Activated B cell treated with CpG ODN at 0.5 μM for 24 hours (primary cell): ENCODE measurements at places on chromosomes 6 and 20. TPM values are rescaled to one million over a fixed set of nuclear protein-coding genes. Genes with fewer than 3 reads are reported as not detected.

DNA sequence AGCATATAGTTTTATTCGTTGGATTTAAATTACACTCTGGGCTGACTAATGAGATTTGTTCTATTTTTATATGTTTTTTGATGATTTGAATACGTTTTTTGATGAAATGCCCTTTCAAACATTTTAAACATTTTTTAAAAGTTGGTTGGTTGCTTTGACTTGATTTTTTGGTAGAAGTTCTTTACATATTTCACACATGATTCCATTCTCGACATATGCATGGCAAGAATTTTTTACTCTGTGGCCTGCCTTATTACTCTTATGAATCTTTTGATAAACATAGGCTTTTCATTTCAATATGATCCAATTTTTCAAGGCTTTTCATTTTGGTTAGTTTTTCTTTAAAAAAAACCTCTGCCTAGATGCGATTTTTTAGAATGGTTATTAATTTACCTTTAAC lies 617.0 kb downstream of the RNF144B start:
- no peak for DNase-seq

- no peak for DNase-seq
Observed at GRCh38 chr6:135555550-135555949, 58.0 kb upstream of the AHI1 start.

- DNase-seq = no peak
Observed at GRCh38 chr6:33112148-33112547, 36.4 kb downstream of the HLA-DPB1 start.

DNA sequence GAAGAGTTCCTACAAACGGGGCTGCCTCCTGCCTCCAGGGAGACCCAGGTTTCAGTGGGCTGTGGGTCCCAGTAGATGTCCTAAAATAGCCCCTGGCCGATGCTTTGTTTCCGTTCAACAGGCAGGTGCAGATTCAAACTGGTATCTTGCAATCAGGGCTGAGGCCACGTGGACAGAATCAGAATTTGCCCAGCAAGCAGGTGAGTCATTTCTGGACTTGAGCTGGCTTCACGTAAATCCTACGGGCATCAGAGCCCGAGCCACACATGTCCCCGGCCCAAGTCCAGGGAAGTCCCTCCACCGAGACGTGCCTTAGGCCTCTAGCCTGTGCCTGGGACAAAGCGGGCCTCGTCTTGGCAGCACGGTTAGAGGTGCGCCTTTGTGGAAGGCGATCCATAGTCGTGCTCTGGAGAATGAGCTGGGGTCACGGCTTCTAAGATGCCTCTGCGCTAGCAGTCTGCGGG lies 101.6 kb upstream of the FRMD1 start:
- no peak for DNase-seq

DNA sequence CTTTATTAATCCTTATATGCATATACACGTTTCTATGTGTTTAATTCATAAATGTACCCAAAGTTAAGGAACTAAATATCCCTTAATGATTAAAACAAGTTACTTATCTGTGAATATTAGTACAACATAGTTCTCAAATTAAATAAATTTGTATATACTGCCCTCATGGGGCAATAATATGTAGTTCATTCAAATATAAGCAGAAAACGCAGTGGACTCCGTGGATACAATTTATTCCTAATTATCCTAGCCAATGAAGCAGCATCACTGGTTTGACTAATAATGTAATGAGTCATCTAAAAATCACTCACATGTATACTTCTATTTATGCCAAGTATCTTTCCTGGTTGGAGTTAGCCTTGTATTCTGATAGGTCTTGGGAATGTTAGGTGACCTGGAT lies 111.6 kb downstream of the TBC1D32 start:
- DNase-seq = no peak

GRCh38 chr6:128039543-128039942 lies 138.7 kb upstream of the THEMIS start:
- no peak for DNase-seq

- DNase-seq = no peak
Observed at GRCh38 chr20:3315136-3315535, 76.1 kb upstream of the SLC4A11 start.

The SPTLC3 gene
- total RNA-seq = not detected in 2 replicates
